ENCODE measurements at places on chromosomes 6 and 20.

DNA sequence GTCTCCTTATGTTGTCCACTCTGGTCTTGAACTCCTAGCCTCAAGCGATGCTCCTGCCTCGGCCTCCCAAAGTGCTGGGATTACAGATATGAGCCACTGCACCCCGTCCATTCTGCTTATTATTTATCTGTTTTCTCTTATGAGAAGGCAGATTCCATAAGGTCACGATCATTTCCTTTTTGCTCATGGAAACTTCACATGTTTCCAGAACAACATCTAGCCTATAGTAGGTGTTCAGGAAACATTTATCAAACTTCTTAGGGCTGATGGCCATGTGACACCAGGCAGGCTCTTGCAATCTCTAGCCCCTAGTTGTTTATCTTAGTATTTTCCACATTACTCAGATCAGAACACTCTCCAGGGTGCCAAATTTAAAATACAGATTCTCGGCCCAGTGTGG is 61.2 kb downstream of the ZFP64 start:
- no peak for DNase-seq

DNA sequence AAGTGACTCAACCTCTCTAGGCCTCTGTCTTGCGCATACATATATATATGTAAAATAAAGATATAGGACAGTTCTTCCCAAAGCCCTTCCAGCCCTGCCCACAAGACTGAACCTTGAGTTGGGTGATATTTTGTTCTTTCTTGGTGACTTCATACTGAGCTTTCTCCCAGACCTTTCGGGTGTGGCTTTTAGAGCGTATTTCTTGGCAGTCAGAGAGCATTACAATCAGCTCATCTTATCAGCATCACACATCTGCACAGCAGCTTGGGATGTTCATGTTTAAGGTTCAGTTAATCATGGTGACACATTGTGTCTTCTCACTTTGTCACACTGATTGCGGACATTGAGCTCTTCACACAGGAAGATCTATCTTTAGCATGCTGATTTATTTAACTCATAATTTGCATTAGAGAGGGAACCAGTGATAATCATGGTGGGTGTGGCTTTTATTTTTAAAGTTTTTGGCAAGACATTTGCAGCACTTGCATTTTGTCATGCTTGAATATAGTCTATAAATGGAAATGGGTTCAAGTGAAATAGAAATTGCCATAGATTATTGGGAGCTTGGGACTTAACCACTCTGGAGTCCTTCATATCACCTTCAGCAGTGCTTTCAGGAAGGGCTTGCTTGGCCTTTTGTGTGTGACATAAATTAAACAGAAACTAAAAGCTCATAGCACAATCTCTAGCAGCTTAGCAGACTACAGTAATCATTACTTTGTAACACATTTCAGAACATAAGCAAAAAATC is 8.3 kb downstream of the KIF3B start:
- DNase-seq: peak; percentile 62

- no peak for DNase-seq
Observed at GRCh38 chr6:56814802-56815201, 140.1 kb upstream of the BEND6 start.

- DNase-seq: peak; percentile 19
Observed at GRCh38 chr6:106534564-106534982, 94.7 kb downstream of the RTN4IP1 start.

DNA sequence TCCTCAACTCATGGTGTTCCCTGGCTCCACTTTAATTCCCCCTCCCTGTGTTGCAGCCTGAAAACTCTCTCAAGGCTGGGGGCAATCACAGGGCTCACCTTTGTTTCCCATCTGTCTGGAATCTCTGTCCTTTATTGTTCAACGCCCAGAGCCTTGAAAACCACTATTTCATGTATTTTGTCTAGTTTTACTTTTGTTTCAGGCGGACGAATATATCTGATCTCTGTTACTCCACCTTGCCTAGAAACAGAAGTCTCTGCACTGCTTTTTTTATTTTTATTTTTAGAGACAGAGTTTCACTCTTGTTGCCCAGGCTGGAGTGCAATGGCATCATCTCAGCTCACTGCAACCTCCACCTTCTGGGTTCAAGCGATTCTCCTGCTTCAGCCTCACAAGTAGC is 27.6 kb downstream of the PLAGL2 start:
- no peak for DNase-seq

DNA sequence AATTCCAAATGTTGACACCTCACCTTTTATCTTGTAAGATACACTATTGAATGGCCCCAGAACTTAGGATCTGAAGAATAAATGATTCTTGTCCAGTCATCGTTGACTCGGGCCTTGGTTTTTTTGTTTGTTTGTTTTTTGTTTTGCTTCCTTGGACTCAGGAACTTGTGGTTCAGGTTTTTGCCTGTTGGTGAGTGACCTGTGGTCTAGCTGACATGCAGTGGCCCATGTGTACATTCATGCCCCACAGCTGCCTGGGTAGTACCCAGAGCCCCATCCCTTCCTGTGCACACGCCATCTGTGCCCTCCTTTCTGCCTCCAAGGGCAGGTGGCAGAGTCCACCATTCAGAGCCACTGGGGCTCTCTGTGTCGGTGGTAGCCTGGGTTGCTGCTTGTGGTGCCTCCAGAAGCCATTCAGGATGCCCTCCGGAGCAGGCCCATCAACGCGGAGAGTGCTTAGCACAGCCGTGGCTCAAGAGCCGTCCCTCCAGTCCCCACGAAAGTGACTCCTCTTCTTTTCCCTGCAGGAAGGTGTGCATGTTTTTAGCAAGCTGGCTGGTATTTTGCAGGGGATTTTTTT is 85.9 kb downstream of the SYNJ2 start:
- DNase-seq: no peak

- no peak for DNase-seq
Observed at GRCh38 chr6:89555806-89556205, 82.7 kb downstream of the LYRM2 start.

GRCh38 chr20:46303176-46303956 is 4.9 kb downstream of the CDH22 start:
- DNase-seq: no peak

- DNase-seq: no peak
Observed at GRCh38 chr6:169115632-169116031, 138.0 kb downstream of the THBS2 start.

GRCh38 chr6:148831531-148831930 is 84.7 kb downstream of the UST start:
- no peak for DNase-seq

- DNase-seq: no peak
Observed at GRCh38 chr6:156707818-156708217, 69.4 kb upstream of the ARID1B start.

DNA sequence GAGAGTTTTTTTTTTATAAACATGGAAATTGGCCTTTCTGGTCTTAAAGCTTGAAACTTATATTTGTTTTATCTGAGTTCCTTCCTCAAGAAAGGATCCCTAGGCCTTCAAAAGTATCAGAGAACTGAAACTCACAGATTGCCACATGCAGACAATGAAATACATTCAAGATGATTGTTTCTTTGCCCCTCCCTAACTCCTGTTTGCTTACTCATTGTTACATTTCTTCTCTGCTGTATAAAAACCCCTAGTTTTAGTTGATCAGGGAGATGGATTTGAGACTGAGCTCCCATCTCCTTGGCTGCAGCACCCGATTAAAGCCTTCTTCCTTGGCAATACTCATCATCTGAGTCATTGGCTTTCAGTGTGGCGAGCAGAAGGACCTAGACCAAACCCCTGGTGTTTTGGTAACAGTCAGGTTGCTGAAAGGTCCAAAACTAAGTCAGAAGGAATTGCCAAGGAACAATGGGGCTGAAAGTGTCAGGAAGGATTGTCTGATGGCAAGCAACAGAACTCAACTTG is 132.3 kb upstream of the SULF2 start:
- no peak for DNase-seq

DNA sequence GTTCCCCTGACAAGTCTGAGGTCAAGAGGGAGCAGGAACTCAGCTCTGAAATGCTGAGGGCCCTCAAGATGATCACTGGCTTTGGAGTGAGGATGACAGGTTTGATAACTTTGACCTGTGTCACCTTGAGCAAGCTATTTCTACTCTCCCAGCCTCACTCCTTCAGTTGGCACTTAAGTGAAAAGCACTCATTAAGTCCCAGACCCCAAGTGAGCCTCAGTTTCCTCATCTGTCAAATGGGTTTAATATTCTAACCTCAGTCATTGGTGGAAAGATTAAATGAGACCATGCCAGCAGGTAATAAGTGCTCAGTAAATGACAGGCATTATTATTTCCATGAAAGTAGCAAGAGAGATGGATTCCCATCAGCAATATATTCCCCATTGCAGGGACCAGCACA is 14.0 kb downstream of the DEFB132 start:
- DNase-seq: no peak

GRCh38 chr6:113104541-113104940 is 752.6 kb upstream of the MARCKS start:
- no peak for DNase-seq

- no peak for DNase-seq
Observed at GRCh38 chr20:9114709-9115108, 45.8 kb downstream of the PLCB4 start.

All from GM13977 (cell line).